ENCODE measurements at places on chromosomes 1 and 21. TPM values are rescaled to one million over a fixed set of nuclear protein-coding genes. Genes with fewer than 3 reads are reported as not detected.
A peak's percentile ranks its signal among the peaks of the same experiment; 100 is the strongest.

The SIM2 gene
- 4.0 TPM for total RNA-seq

DNA sequence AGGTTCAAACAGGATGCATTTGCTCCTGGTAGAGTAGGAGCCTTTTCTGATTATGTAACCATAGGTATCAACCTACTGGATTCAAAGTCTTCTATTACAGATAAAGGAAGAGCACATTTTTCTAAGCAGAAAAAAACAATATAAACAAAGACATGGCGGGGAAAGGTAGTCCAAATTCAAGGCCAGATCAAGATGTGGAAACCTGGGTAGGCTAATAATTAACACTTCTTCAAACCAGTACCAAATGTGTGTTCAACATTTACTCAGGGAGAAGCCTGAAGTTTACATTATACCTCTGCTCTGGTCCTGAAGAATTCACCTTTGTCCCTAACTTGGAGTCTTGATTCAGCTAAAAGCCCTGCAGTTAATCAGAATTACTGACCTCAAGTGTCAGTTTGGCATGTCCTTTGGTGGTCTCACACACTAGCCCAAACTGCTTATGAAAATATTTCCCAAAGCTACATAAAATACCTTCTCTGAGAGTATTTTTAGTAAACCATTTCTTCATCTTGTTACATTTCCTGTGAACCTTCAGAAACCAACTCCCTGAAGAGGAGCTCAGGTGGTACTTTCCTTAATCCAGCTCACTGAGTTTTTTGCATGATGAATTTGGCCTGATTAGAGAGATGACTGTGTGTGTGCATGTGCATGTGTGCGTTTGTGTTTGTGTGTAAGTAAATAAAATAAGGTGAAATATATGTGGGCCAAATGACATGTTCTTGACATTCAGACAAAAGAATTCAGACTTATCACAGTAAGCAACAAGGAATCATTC lies 70.2 kb downstream of the TOR3A start:
- DNase-seq, result peak; percentile 66

GRCh38 chr1:62844030-62844429 lies 60.1 kb downstream of the ATG4C start:
- DNase-seq, result no peak

DNA sequence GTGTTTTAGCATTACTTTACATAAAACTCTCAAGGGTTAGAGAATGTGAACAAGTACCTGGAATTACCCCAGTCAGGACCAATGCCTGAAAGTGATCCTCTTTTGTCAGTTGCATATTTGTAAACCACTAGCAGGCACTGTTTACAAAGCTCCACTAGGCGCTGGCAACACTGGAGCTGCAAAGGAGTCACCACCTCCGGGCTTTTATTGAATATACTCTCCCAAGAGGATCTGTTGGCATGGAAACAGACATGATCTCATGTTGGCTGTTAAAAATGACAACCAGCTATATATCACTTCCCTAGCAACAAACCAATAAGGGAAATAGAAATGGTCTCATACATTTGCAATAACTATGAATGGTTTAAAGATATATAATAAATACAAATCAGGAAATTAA lies 116.0 kb downstream of the TTLL7 start:
- peak; percentile 52 for DNase-seq

DNA sequence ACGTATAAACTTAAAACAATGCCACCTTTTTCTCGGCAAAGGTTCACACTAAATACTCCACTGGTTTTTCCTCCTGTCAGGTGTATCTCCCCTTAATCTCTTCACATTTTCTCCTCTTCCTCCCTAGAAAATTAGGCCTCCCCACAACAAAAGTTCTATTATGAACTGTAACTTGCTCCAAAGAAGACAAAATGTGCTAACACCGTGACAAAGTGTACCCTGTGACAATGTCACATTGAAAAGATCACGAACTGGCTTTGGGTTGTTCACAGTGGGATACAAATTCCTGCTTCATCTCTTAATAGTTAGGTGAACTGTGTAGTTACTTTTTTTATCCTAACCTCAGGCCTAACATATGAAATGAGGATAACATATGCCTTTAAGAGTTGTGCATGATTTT lies 6.0 kb downstream of the NUCKS1 start:
- DNase-seq, result no peak

- no peak for DNase-seq
These were observed 117.6 kb downstream of the CENPF start for GRCh38 chr1:214720561-214720960.

- no peak for DNase-seq
These were observed 31.3 kb upstream of the FOXO6 start for GRCh38 chr1:41329662-41330587.
